ENCODE measurements at places on chromosomes 4 and X. TPM values are rescaled to one million over a fixed set of nuclear protein-coding genes. Genes with fewer than 3 reads are reported as not detected.

DNA sequence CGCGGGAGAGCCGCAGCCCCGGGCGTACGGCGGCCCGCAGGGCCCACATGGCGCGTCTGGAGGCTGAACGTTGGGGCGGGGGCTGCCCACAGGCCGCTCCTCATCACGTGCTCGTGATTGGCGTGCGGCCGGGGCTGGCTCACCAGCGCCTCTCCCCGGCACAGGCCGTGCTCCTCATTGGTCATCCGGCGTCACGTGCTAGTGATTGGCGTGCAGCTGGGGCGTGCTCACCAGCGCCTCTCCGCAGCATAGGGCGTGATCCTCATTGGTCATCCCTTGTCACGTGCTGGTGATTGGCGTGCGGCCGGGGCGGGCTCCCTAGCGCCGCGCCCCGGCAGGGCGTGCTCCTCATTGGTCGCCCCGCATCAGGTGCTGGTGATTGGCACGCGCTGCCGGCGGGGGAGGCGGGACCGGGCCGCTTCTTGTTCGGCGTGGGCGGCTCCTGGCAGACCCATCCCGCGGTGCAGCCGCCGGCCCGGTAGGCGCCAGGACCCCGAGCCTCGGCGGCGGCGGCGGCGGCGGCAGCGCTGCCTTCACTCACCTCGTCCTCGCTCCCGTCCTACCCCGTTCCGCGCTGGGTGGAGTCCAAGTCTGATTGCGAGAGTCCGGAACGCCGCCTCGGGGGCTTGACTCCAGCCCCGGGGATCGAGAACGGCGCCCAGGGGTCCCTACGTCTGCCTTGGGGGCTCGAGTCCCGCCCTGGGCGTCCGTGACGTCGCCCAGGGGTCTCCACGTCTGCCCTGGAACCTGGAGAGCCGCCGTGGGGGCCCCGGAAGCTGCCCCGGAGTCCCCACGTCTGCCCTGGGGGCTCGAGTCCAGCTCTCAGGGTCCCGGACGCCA lies at the start of gene GTPBP6:
Gene GTPBP6, minus strand, starts transcription at position 58 of the 840 bp plus-strand sequence. Its CDS starts 9 bp downstream, at position 49.
- H3K27ac ChIP-seq = peak within 1 kb of the TSS; percentile 96
- H3K4me1 ChIP-seq = peaks cover 38% of the 10 kb centered on the region
- peaks cover 13% of the 10 kb centered on the region for H3K36me3 ChIP-seq
- DNase-seq = peak; percentile 100
- H3K4me3 ChIP-seq = peak within 1 kb of the TSS; percentile 84

GRCh38 chr4:47835494-47835893 lies 2.4 kb downstream of the CORIN start:
- H3K4me3 ChIP-seq = no peak overlapping the region
- no peaks in the 10 kb centered on the region for H3K36me3 ChIP-seq
- peaks cover 26% of the 10 kb centered on the region for H3K4me1 ChIP-seq
- H3K27me3 ChIP-seq = peaks cover 18% of the 10 kb centered on the region
- DNase-seq = no peak

DNA sequence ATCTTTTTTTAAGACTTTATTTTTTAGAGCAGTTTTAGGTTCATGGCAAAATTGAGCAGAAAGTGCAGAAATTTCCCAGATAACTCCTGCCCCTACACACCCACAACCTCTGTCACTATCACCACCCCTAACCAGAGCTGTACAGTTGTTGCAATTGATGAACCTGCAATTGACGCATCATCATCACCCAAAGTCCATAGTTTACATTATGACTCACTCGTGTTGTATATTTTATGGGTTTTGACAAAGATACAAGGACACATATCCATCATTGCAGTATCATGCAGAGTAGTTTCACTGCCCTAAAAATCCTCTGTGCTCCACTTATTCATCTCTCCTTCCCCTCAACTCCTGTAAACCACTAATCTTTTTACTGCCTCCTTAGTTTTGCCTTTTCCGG lies 34.5 kb upstream of the WAS start:
- no peak overlapping the region for H3K4me3 ChIP-seq
- no peaks in the 10 kb centered on the region for H3K27me3 ChIP-seq
- no peak for DNase-seq
- no peak overlapping the region for H3K27ac ChIP-seq
- no peaks in the 10 kb centered on the region for H3K4me1 ChIP-seq

GRCh38 chr4:185566972-185567371 lies 31.7 kb upstream of the PDLIM3 start:
- no peak for DNase-seq
- H3K4me1 ChIP-seq = no peaks in the 10 kb centered on the region
- H3K27ac ChIP-seq = no peak overlapping the region
- H3K27me3 ChIP-seq = no peaks in the 10 kb centered on the region
- H3K4me3 ChIP-seq = no peak overlapping the region

DNA sequence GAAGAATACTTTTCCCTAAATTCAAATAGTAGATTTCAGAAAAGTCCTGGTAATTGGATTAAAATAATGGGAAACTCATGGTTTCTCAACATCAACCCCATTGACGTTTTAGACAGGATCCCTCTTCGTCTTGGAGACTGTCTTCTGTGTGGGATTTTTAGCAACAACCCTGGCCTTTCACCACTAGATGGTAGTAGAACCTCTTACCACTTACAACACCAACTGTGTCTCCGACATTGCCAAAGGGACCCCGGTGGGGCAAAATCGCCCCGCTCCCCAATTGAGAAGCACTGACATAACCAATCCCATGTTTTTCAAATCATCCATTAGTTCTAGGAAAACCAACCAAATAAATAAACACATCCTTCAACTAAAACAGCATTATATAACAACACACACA lies 16.9 kb upstream of the ANOS1 start:
- DNase-seq = peak; percentile 32
- no peaks in the 10 kb centered on the region for H3K4me1 ChIP-seq
- no peaks in the 10 kb centered on the region for H3K36me3 ChIP-seq
- no peak overlapping the region for H3K4me3 ChIP-seq
- no peaks in the 10 kb centered on the region for H3K27me3 ChIP-seq

The CLIC2 gene
- 0.16 TPM for polyA plus RNA-seq

The RTL5 gene
- 1.1 TPM for polyA plus RNA-seq

Measured in B cell (primary cell).